Femur (tissue), 1 donor: ENCODE measurements at places on chromosomes 2 and 18.

DNA sequence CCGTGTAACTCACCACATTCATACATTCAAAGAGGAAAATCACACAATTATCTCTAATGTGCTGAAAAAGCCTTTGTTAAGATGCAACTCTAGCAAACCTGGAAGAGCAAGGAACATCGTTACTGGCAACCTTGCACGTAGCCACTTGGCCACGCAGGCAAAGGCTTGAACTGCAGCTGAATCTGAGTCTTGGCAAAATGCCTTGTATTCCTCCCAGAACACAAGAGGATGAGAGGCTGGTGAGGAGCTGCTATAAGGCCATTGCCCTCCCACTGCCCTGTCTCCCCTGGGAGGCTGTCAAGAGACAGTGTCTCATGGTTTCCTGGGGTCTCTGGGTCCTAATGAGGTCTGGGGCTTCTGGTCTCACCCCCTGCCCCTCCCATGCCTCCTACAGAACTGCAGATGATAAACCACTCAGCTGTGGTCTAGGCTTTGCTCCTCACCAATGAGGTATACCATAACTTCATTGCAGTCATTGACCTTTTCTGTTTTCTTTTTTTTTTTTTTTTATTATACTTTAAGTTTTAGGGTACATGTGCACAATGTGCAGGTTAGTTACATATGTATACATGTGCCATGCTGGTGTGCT lies 141.4 kb downstream of the SPP2 start:
- no peak for DNase-seq

- no peak for DNase-seq
Measured at GRCh38 chr2:120739438-120740090, 3.9 kb downstream of the GLI2 start.

GRCh38 chr2:12935796-12936195 lies 219.1 kb downstream of the TRIB2 start:
- peak; percentile 49 for DNase-seq

- DNase-seq: no peak
Measured at GRCh38 chr2:233535271-233535670, 31.3 kb downstream of the USP40 start.

DNA sequence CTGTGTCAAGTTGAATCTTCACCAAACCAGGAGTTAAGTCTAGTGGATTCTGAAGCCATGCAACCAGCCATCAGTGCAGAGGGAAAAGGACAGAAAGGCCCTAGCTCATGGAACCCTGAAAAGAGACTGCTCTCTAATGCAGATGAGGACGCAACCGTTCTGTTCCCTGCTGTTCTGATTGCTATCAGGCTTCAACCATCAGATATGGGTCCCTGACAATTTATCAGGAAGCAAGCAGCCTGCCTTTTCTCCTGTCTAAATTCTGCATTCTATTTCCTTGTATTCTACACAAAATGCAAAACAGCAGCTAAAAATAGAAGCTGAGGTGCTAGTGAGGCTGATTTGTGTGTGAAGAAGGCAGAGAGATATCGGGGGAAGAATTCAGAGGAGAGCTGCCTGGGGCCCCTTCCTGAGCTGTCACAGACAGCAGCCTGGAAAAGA lies 68.4 kb upstream of the RTN4 start:
- no peak for DNase-seq

DNA sequence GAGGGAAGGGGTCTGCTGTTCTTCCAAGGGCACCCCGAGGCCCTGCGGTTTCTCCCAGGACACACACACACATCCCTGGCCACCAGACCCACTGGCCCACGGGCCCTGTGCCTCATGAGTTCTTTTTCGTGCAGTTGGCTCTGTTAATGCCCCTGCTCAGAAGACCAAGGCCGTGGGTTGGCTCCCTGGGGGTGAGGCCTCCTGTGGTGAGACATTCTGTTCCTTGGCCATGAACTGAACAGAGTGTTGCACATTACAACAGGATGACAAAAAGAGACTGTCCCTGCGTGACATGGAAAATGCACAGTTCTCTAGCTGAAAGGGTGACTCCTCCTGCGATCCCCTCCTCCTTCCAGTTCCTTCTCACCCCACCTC lies 30.7 kb downstream of the SH2D6 start:
- DNase-seq: no peak

DNA sequence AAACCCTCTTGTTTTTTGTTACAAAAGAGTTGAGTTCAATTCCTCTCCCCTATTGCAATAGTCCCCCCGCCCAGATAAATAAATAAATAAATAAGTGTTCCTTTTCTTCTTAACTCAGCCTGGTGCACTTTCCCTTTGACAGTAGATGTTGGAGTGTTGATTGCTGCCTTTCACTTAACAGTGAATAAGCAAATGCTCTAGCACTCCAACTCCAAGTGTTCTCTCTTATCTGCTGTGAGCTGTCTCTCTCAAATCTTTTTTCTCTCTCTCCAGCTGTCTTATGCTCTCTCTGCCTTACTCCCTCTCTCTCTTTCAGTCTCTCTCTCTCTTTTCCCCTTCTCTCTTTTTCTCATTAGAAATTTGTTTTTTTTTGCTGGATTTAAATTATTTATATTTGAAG lies 216.7 kb downstream of the TMX3 start:
- DNase-seq: no peak

GRCh38 chr18:9297007-9297393 lies 37.6 kb upstream of the TWSG1 start:
- no peak for DNase-seq

GRCh38 chr2:85803704-85804425 lies 50.1 kb downstream of the ATOH8 start:
- DNase-seq: peak; percentile 18

DNA sequence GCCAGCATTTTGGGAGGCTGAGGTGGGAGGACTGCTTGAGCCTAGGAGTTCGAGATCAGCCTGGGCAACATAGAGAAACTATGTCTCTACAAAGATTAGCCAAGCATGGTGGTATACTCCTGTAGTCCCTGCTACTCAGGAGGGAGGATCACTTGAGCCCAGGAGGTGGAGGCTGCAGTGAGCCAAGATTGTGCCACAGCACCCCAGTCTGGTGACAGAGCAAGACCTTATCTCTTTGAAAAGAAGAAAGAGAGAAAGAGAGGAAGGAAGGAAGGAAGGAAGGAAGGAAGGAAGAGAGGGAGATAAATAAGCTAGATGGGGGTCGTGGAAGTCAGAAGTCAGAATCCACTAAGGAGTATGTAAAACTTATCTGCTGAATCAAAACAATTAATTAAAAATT lies 16.2 kb downstream of the GPR75 start:
- no peak for DNase-seq

GRCh38 chr2:10285191-10285555 lies 17.5 kb upstream of the HPCAL1 start:
- no peak for DNase-seq

DNA sequence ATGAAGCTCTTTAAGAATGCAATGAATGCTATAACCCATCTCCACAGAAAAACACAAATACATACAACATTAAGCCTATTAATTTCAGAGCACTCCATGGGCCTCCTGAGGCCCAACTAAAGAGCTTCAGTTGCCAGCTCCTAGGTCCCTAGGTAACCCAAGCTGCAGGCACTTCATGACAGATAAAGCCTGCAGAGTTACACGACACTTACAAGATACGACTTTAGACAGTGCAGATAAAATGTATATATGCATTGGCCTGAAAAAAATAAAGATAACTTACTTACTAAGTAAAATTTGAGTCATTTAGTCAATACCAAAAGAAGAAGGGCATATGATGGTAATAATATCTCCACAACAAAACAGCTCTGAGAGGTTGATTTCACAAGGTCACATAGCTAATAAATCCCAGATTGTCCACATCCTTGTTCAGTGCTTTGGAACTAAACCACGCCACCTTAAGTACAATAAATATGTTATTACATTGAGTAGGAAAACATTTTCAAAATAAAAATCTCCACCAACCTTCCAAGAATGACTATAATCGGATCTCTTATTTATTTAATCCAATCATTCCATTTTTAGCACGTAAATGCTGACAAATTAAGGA lies 3.4 kb downstream of the MAP4K3 start:
- DNase-seq: no peak

- DNase-seq: no peak
Measured at GRCh38 chr18:46344416-46345180, 240.4 kb downstream of the HAUS1 start.

DNA sequence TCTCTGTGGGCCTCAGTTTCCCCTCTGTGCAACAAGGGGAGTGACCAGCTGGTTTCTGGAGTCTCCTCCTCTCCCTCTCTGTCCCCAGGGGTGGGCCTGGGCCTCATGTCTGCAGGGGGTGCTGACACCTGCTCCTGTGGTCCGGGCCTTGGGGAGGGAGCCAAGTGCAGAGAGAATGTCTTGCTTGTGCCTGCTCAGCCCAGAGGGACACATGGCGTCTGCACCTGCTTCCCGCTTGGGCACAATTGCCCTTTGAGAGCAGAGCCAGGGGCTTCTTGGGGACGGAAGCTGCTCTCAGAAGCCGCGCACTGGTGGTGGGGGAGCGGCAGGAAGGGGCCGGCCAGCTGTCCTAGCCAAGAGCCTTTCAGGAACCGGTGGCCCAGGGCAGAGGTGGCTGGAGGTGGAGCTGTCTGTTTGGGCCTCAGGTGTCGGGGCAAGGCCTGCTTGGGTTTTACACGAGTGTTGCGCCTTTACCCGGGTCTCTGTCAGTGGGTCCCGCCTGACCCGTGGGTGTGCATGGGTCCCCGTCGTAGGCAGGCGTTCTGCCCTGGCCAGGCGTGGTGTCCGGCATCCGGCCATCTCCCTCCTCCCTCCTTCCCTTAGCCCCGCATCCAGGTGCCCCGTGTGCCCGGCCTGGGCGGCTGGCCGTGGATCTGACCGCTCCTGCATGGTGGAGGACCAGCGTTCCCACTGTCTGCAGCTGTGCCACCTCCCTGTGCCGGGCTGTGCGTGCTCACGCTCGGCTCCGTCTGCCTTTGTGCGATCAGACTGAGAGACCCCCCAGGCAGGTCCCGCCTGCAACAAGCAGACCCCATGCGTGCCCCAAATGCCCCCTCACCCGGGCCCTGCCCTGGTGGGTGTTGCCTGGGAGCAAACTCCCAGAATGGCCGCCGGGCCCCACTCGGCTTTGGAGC lies 4.0 kb downstream of the NEU4 start:
- DNase-seq: peak; percentile 72

GRCh38 chr2:59974051-59974766 lies 579.2 kb downstream of the BCL11A start:
- no peak for DNase-seq

- no peak for DNase-seq
Measured at GRCh38 chr2:233221378-233222063, 30.0 kb upstream of the ATG16L1 start.

- DNase-seq: no peak
Measured at GRCh38 chr2:96291751-96292150, 13.6 kb downstream of the SNRNP200 start.
